ENCODE measurements at places on chromosomes 2 and 18.
A peak's percentile ranks its signal among the peaks of the same experiment; 100 is the strongest.

- no peak for DNase-seq
Observed at GRCh38 chr2:223591596-223591995, 10.6 kb downstream of the SCG2 start.

DNA sequence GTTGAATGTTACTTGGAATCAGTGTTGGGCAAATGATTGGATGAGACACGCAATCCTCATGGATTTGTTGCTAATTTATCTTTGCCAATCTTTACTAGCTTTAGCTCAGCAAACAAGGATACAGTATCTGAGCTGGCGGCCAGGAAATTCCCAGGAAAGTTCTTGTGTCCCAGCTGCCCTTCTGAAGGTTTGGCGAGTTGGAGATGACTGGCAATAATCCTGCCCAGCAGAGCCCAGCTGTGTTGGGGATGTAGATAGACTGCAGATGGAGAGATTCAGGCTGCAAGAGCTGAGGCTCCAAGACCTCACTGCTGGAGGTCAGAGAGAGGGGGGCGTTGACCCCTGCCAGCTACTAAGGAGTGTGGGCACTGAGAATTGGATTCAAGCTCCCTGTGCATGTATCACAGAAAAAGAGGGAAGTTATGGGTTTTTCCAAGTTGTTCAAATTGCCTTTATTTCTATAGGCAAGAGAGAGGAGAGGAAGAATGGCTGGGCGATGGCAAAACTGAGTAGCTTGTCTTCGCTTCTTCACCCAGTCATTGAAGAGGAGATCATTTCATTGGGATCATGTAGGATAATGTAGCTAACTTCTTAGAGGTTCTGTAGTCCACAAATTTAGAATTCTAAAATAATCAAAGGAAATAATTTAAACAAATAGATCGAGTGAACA is 506.8 kb upstream of the LRATD1 start:
- DNase-seq, result no peak

DNA sequence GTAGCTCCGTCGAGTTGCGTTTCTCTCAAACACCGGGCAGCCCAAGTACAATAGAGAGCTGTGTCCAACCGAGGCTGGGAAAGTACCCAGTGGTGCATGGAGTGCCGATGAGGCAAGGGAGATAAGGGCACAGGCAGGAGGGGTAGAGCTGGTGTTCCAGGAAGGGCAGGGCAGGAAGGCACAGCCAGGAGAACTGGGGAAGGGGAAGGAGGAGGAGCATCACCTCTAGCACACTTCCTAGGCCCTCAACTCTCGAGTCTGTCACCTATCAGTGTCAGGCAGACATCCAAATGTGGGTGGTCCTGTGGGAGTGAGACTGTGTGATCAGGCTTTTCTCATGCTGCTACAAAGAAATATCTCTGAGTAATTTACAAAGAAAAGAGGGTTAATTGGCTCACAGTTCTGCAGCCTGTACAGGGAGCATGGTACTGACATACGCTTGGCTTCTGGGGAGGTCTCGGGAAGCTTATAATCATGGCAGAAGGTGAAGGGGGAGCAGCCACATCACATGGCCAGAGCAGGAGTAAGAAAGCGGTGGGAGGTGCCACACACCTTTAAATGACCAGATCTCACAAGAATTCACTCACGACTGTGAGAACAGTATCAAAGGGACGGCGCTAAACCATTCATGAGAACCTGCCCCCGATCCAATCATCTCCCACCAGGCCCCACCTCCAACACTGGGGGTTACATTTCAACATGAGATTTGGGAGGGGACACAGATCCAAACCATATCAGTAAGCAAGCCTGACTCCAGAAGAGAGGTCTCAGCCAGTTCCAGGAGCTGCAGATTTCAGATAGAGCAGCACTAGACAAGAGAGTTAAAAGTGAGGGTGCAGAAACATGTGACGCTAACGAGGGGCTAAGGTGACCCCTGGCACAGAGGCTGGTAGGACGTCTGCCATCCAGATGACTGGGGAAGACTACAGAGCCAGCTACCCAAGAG is 75.7 kb downstream of the MBOAT2 start:
- no peak for DNase-seq

DNA sequence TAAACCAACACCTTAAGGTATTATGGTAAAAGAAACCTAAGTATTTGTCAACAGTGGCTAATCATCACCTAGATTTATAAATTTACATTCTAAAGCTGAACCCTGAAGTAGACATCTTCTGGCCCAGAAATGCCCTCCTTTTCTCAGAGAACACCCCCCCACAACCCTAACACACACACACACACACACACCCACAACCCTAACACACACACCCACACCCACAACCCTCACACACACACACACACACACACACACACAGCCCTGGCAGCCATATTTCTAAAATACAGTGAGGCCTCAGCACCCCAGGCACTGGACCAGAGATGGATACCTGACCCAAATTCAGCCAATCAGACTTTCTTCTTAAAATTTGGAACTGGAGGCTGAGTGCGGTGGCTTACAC is 14.3 kb downstream of the SRBD1 start:
- DNase-seq, result no peak

- no peak for DNase-seq
Observed at GRCh38 chr2:112243233-112243632, 11.6 kb downstream of the ZC3H8 start.

- no peak for DNase-seq
Observed at GRCh38 chr2:23635442-23636340, 250.7 kb downstream of the KLHL29 start.

DNA sequence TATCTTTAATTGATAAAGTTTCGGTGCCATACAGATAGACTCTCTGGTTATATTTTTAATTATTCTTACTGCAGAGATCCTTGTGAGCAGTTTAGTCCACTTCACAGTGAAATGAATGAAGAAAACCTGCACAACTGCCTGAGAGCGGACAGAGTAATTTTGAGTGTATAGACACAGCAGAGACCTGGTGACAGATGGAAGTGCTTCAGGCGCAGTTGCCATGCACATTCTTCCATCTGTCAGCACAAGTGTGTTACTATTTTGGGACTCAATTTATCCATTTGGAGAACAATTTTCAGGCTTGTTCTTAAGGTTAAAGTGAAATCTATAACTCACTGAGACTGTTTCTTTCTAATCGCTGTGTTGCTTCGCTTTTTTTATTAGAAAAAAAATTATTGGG is 147.8 kb upstream of the SPHKAP start:
- DNase-seq, result no peak

- DNase-seq, result no peak
Observed at GRCh38 chr2:217972037-217972436, 30.8 kb downstream of the TNS1 start.

- no peak for DNase-seq
Observed at GRCh38 chr2:76998704-76999103, 523.5 kb downstream of the LRRTM4 start.

- DNase-seq, result no peak
Observed at GRCh38 chr2:170743530-170744239, 26.5 kb upstream of the ERICH2 start.

- DNase-seq, result no peak
Observed at GRCh38 chr2:2326068-2327040, 4.7 kb downstream of the MYT1L start.

- no peak for DNase-seq
Observed at GRCh38 chr2:189505492-189505891, 64.2 kb downstream of the WDR75 start.

GRCh38 chr18:71441156-71441555 is 1103.0 kb downstream of the CBLN2 start:
- no peak for DNase-seq

DNA sequence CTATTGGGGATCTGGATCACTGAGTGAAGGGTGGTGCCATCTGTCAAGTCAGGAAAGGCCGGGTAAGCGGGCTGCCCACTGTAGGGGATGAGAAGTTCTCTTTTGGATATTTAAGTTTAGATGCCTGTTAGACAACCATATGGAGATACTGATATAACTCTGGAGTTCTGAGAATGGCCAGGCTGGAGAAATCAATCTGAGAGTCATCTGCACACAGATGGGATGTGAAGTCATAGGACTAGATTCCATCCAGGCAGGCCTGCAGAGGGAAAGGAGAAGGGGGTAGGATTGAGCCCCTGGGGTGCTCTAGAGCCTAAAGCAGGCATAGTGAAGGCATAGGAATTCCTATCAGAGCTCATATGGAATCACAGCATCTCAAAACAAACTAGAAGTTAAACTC is 30.1 kb downstream of the SPRED2 start:
- DNase-seq, result no peak

DNA sequence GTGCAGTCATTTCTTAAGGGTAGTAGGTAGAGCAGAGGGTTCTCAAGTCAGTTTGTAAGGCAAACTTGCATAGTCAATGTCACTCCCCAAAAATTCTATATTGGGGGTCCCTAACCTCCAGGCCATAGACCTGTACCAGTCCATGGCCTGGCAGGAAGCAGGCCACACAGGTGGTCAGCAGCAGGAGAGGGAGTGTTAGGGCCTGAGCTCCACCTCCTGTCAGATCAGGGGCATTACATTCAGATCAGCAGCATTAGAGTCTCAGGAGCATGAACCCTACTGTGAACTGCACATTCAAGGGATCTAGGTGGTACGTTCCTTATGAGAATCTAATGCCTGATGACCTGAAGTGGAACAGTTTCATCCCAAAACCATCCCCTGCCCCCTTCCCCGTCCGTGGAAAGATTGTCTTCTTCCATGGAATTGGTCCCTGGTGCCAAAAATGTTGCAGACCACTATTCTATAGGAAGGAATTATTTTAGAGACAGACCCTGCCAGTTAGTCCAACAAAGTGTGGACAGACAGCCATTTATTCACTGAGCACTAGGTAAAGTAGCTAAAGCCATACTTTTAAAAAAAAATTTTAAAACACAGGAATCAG is 6.7 kb downstream of the COA5 start:
- DNase-seq, result no peak

DNA sequence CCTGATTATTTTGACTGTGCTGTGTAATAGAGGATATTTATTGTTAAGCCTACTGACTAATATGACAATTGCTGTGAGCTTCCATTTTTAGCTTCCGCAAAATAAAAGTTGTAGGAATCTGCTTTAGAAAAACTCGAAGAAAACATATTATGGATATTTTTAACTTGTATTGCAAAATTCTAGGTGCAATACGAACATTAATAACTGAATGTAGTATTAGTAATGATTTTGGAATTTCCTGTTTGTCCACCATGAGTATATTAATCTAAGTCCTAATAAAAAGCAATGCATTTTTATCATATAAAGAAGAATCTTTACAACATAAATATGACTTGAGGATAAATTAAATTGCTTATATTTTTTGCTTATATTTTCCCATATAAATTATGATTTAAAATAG is 2.4 kb upstream of the DSC3 start:
- DNase-seq, result no peak

DNA sequence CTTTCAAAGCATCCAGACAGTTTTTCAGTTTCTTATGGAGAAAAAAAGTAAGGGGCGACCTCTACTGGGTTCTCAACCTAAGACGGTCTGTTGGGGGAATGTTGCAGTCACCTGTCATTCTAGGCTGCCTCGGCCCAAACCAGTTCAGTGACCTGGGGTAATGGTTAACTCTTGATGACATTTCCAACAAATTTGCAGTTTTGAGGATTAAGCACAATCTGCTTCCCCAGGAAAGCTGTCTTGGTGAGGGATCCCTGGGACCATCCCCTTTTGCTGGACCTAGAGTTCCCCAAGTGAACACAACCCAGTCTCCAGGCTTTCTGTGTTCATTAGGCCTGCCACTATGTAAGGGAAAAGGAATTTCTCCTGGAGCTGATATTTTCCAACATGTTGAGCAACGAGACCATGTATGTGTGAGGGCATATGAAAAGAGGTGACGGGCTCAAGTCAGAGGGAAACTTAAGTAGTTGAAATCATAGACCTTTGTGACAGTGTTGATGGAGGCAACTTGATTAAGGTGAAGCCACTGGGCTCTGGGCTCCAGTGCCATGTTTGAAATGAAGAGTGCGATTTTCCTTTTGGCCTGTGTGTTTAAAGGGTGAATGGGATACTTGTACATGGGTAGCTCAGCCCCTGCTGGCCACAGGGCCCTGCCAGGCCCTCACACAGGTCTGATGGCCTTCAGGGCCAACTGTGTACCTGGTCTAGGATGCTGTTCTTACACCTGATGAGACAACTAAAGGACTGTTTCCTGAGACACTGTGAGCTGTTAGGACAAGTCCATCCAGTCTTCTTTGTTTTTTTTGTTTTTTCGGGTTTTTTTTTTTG is 27.0 kb downstream of the FOSL2 start:
- DNase-seq, result no peak

- no peak for DNase-seq
Observed at GRCh38 chr2:239460780-239461179, 60.0 kb upstream of the HDAC4 start.

GRCh38 chr2:42653908-42654445 is 85.5 kb downstream of the MTA3 start:
- no peak for DNase-seq

GRCh38 chr2:160228141-160228917 is 28.3 kb upstream of the ITGB6 start:
- no peak for DNase-seq

- no peak for DNase-seq
Observed at GRCh38 chr2:225226441-225226840, 173.1 kb upstream of the NYAP2 start.

GRCh38 chr2:207166349-207167098 is 776 bp upstream of the KLF7 start:
- DNase-seq, result peak; percentile 70

- DNase-seq, result no peak
Observed at GRCh38 chr2:39667104-39667885, 1.6 kb downstream of the TMEM178A start.

DNA sequence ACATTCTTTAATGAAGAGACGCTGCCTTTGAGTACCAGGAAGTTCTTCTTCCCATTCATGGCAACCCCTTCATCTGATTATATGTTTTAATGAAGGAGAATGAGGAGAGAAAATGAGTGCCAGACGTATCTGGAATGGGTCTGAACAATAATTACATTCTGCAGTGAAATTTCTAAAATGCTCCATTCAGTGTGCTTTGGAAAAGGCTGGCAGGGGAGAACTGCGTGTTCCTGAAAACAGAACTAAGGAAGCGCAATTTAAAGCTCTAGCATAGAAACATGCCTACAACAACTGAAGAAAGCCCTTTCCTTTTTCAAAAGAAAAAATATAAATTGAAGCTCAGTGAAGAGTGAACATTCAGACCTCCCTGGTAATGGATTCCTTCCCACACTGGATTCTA is 58.8 kb downstream of the BOD1L2 start:
- no peak for DNase-seq

GRCh38 chr18:23986600-23987359 is 27.8 kb upstream of the TTC39C start:
- no peak for DNase-seq

GRCh38 chr2:65917986-65918385 is 485.6 kb upstream of the SPRED2 start:
- no peak for DNase-seq

- no peak for DNase-seq
Observed at GRCh38 chr2:113965644-113966043, 75.8 kb downstream of the ACTR3 start.

GRCh38 chr2:222499226-222499625 is 74.9 kb downstream of the SGPP2 start:
- no peak for DNase-seq

GRCh38 chr2:173511942-173512341 is 157.3 kb downstream of the CDCA7 start:
- DNase-seq, result no peak
